ENCODE measurements at places on chromosomes 16 and 17.

- DNase-seq = peak; percentile 64
These were observed 2.4 kb downstream of the TANC2 start for GRCh38 chr17:62968445-62968923.

- DNase-seq = no peak
These were observed 20.6 kb downstream of the SUPT6H start for GRCh38 chr17:28682655-28683054.

GRCh38 chr17:80455336-80455710, 21.1 kb downstream of the NPTX1 start:
- no peak for DNase-seq

DNA sequence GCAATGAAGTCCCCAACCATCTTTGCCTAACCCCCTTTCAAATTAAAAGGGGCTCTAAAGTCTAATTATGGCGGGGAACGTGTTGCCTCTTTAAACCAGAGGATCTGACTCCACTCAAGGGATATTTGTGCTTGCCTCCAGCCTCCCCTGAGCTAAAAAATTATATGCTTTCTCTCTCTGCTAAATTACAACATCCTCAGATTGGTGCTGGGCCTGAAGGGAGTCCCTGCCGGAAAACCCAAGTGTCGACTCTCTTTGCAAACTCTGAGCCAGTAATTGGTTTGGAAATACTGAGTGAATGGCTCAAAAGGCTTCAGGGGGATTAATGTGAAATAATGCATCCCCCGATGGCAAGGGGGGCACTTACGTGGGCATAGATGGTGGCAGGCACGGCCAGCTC, 208.5 kb upstream of the TNRC6C start:
- no peak for DNase-seq

DNA sequence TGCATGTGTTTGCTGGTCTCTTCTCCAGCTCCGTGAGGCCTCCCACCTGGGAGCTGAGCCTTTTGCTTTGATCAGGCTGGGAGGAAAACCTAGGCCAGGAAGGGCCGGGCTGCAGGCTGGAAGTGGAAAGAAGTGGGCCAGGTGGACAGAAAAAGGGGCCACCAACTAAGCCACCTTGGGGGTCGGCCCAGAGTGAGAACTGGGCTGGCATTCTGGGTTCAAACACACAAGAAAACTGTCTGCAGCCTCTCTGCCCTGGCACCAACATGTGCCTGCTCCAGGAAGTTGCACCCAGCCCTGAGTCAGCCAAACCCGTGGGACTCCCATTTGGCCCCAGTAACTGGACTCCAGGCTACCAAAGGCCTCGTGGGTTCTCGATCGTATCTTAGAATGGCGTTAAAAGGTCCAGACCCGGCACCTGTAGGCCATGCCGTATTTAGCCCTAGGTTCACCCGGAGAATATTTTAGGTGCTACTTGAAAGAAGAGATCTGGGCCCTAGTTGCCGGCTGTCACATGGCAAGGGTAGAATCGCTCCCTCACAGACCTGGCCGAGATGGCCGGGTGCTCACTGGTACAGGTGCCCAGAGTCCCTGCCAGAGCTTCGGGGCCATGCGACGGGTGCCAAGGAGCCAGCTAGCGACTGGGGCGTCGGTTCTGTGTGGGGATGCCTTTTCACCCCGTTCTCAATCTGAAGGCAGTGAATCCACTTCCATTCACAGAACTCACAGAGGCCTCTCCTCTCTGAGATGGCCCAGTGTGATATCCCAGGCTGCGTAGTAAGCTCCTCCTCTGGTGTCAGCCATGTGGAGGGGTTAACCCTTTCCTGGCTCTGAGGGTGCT, 236.6 kb downstream of the MRTFB start:
- no peak for DNase-seq

DNA sequence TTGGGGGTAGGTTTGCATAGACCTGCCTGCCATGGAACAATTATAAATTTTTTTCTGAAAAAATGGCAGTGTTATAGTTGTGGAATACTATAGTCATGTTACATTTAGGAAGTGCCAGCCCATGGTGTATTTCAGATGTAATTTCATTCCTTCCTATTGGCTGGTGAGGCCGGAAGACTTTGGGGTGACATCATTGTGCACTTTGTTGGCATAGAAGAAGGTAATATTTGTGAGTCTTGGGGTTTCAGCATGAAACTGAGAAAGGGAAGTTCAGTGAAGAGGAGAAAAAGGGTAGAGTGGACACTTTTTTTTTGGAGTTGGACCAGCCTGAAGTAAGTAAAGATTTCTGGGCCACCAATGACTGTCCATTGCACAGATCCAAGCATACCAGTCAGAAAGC, 16.0 kb upstream of the HEATR6 start:
- no peak for DNase-seq
